Skin of body (tissue), 3 donors: ENCODE measurements at places on chromosomes 1 and 21.

GRCh38 chr1:199720496-199720895 lies 307.0 kb upstream of the NR5A2 start:
- DNase-seq: no peak

DNA sequence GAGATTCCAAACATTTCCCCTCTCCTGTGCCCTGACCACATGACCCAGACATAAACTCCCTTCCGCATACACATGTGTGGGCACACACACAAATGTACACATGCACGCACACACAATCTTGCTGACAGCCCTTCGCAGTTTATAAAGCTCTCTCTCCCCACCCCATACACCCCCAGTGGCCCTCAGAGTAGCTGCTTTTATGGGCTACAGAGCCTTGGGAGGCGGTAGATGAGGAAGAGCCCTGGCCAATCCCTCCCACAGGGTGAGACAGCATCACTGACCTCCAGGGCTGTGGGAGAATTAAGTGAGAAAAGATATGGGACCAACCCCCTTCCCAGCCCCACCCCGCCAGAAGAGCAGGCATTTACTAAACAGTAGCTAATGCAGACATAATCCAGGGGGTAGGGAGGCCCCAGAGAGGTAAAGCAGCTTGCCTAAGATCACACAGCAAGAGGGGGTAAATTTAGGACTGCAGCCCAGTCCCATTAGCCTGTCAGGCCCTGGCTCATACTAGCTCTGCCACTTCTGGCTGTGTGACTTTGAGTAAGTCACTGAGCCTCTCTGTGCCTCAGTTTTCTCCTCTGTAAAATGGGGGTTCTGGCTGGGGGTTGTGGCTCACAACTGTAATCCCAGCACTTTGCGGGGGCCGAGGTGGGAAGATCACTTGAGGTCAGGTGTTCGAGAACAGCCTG lies 5.1 kb downstream of the SDC3 start:
- DNase-seq: no peak

DNA sequence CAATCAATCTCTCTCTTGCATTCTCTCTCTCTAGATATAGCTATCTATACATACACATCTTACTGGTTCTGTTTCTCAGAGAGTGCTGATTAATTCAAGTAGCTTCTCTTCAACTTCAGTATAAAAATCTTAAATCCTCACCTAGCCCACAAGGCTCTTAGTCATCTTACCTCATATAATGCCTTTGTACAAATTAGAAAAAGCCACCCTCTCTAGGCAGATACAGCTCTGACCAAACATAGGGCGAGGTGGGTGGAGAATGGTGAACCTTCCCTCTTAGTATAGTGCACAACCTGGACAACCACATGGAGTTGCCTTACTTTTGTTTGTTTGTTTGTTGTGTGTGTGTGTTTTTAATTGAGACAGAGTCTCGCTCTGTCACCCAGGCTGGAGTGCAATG lies 5.1 kb upstream of the INAVA start:
- DNase-seq: no peak

DNA sequence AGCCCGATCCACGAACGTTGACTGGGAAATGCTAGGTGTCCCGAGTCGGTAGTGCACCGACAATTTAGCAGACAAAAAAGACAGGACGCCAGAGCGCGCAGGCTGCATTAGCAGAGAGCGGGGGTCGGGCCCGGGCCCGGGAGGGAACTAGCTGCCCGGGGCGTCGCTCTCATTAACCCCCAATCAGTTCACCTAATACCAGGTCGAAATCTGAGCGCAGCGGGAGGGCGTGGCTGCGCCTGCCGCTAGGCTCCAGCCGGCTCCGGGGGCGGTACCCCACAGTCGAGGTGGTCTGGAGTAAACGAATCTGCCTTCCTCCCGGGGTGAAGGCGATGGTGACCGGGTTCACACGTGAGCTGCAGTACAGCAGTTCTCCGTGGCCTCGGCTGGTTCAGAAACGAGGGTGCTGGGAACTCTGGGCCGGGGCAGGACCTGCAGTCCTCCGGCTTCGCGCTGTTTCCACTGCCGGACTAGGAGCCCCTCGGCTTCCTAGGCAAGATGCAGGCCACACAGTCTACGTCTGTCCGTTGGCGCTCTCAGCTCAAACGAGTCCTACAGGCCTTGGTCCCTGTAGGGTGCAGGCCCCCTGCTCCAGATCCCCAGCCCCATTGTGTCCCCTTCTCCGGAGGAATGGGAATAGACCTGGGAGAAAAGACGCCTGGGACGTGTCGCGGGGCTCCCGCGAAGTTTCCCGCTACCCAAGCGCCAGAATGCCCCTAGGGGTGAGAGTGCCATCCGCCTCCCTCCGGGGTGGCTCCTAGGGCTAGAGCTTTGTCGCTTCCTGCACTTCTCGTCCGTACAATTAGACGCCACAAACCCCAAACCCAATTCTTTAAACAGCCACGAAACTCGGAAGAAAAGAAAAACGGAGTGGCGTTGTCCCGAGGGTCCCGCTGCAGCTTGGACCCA lies 2.0 kb downstream of the GFI1 start:
- no peak for DNase-seq

- DNase-seq: no peak
Measured at GRCh38 chr1:7885513-7886404, 32.9 kb upstream of the UTS2 start.

DNA sequence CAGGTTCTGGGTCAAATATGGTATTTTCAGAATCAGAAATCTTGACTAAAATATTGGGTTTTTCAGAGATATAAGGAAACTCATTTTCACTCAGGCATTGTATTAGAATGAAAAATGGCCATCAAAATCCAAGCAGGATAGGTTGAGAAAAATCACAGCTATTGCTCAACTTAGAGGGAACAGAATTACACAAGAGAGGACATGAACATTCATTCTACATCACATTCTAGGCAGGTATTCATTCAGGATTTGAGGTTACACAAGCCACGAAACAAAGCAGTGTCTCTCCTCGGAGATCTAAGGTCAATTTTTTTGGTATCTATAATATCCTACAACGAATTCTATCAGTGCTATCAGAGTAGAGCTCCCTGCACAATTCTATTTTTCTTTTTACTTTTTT lies 163.6 kb upstream of the HP1BP3 start:
- no peak for DNase-seq

- no peak for DNase-seq
Measured at GRCh38 chr21:44000360-44000759, 11.7 kb upstream of the TRAPPC10 start.
